ENCODE measurements at places on chromosomes 11 and 22.
A peak's percentile ranks its signal among the peaks of the same experiment; 100 is the strongest.

GRCh38 chr11:2838091-2838490, 47.5 kb downstream of the CDKN1C start:
- no peak for DNase-seq

DNA sequence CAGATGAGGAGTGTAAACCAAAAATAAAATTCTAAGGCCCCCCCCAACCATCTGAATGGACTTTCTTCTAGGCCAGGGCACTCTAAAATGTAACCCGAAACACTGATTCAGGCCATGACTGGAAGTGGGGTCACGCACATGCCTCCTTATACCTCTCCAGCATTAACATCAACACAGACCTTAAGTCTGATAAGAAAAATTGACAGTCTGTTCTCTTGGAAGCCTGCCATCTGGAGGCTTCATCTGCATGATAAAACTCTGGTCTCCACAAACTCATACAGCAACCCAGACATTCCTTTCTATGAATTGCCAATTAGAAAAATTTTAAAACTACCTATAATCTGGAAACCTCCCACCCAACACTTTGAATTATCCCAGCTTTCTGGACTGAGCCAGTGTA, 3.9 kb upstream of the SERGEF start:
- no peak for DNase-seq

DNA sequence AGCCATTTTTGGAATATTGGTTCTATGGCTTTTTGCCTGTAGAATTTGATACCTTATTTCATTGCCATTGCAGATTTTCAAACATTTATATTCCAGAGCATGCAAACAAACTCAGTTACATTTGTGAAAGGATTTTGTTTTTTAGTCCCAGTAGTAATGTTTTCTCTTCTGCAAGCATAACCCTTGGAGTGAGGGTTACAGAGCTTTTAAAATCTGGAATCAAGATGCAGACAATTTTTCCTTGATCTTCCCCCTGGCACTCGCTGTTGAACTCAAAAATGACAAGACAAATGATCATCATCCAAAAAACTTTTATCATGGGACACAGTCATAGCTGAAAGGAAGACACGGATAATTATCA, 20.8 kb downstream of the BBOX1 start:
- no peak for DNase-seq

GRCh38 chr11:13055200-13055599, 46.1 kb downstream of the RASSF10 start:
- no peak for DNase-seq

DNA sequence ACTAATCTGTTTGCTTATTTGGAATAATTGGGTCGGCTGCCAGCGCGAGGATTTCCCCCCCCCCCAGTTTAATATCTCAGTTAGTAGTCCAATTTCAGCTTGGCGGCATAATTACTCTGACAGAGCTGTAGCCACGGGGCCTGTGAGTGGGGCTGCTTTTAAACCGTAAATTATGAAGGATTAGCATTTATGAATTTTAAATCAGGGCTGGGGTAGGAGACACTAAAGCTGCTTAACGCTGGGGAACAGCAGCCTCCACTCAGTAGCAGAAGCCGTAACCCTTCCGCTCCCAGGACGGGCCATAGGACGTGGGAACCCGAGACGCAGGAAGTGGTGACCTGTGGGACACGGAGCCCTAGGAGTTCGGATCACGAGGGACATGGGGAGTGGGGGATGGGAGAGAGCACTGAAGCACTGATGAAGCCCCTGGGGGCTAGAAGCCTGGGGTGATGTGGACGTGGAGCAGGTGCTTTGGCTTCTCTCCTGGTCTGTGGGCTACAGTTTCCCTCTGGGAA, 66.2 kb upstream of the LMO1 start:
- peak; percentile 81 for DNase-seq

DNA sequence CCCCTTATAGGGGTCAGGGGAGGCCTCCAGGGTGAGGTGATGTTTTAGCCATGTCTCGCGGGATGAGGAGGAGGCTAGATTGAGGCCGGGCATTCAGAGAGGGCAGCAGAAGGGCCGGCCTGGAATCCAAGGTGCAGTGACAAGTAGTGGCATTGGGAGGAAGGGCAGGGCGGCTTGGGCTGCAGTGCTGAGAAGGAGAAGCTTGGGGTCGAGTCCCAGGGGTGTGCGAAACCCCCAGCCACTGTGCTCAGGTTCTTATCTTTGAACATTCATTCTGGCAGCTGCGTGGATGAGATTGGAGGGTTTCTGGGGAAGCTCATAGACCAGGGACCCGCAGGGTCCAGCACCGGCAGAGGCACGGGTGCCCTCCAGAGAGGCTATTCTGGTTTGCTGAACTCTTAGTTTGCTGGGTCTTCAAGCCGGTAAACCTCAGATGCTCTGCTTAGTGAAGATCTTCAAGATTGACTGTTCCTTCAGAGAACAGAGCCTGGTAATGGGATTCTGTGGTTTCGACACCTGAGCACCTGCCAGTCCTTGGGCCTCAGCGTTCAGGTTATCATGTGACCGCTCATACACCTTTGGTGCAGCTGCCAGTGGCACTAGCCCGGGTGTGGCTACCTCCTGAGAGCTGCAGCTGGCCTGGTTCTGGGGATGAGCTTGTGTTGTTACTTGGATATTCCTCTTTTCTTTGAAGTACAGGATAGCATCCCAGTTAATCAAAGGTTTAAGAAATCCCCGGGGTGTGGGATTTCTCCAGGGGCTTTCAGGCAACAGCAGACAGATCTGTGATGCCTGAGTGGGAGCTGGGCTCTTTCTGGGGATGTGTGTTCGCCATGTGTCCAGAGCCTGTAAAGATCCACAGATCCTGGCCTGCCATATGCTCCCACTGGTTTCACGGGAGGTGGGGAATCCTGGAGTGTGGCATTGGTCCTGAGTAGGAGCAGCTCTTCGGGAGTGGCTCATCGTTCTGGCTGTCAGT, 152.8 kb downstream of the TBC1D22A start:
- DNase-seq = peak; percentile 62

DNA sequence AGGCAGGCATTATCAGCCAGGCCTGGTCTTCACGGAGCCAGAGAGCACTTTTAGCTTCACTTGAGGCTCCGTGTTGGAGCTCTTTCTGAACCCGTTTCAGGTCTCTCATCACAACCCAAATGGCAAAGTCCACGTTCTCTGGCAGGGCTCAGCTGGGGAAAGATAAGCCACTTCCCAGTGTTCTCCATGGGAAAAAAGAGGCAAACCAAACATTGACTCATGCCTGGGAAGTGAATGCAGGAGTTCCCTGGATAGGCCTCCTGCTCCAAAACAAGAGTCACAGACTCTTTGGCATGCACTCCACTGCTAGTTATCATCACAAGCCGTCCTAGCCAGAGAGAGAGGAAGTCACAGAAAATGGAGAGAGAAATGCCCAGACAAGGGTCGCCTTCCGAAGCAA, 11.6 kb downstream of the OPCML start:
- DNase-seq = no peak

GRCh38 chr11:35337136-35337913, 82.0 kb downstream of the SLC1A2 start:
- DNase-seq = no peak

GRCh38 chr11:64747961-64748665, 4.2 kb upstream of the RASGRP2 start:
- no peak for DNase-seq

GRCh38 chr22:36562261-36562835, 33.4 kb upstream of the EIF3D start:
- DNase-seq = no peak

DNA sequence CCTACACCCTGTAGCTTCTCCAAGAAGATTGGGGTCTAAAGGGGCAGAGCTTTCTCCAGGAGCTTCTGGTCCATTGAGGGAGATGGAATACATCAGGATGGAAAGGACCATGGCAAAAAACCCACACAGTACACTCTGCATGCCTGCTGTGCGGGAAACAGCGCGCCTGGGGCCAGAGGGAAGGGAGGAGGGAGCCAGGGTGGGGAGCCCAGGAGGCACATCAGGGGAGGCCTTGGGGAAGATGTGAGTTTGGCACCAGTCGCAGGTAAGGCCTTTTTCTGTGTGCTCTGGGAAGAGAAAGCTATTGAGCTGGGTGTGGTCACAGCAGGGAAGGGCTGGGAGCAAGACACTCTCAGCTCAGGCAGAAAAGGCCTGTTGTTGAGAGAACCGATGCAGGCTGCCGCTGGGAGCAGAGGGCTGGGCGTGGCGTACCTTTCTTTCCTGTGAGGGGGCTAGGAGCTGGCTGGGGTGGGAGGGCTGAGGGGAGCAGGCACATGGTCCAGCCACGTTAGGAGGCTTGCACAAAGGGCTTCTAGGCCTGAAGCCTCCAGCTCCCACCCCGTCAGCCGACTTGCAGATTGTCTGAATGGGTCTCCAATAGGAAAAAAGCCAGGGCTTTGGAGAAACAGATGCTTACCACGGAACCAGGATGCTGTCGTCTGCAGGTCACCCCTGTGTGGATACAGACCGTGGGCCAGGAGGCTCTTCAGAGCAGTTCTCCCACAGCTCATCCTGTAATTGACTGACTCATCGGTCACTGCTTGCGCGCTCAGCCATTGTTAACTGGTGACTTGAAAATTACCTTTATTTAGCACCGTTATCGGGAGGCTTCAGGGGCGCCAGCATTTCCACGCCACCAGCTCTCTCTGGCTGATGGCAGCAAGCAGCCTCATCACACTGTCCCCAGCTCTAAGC, 237.3 kb downstream of the ST3GAL4 start:
- no peak for DNase-seq

DNA sequence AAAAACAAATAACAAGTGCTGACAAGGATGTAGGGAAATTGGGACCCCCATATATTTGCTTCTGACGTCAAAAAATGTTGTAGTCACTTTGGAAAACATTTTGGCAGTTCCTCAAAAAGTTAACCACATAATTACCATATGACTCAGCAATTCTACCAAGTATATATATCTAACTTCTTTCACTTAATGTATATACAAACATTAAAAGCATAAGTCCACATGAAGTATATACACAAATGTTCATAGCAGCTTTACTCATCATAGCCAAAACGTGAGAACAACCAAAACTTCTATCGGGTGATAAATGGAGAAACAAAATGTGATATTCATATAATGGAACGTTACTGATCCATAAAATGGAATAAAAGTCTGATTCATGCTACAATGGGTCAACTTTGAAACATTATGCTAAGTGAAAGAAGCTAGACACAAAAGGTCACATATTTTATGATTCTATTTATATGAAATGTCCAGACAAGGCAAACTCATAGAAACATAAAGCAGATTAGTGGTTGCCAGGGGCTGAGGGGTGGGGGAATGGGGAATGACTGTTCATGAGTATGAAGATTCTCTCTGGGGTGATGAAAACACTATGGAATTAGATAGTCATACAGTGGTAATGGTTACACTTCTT, 48.7 kb upstream of the TEAD1 start:
- DNase-seq = no peak

DNA sequence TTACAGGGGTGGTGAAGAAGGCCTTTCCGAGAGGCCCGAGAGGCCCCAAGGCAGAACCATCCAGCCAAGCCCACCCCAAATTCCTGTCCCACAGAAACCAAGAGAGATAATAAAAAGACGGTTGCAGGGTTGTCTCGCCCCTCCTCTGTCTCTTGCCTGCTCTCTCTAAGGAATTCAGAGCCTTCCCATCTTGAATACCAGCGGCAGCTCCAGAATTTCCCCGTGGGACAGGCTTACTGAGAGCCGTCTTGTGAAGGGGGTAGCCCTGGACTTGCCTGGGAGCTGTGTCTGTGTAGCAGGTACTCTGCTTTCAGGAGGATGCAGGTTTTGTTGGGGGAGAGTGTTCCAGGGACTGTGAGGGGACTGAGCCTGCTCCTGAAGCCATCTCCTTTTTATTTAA, 9.6 kb upstream of the EIF3D start:
- no peak for DNase-seq

GRCh38 chr11:131203040-131203439, 167.4 kb upstream of the NTM start:
- no peak for DNase-seq

- no peak for DNase-seq
These were observed 200.5 kb upstream of the CHORDC1 start for GRCh38 chr11:90423378-90423777.

DNA sequence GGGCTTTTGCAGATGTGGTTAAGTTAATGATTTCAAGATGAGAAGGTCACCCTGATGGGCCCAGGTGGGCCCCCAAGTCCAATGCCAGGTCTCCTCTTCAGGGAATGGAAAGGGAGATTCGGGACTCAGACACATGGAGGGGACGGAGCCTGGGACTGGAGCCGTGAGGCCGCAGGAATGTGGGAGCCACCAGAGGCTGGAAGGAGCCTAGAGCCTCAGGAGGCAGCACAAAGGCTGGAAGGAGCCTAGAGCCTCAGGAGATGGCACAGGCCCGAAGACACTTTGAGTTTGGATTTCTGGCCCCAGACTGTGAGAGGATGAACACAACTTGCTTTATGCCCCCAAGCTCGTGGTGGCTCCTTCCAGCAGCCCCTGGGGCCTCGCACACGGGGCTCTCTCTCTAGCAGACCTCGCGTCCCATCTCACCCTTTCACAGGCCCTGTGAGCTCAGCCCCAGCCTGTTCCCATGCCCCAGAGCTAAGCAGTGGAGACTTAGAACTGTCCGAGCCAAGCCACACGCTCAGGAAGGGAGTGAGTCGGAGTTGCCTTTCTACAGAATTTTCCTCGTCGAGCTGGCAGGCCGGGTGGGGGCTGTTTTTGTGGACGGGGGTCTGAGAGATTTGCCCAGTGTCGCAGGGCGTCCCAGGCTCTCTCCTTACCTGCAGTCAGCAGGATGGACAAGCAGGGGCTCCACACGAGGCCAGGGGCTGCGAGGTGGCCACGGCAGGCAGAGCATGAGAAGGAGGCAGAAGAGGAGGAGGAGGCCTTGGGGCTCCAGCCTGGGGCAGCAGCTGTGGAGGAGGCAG, 937.6 kb downstream of the BRD1 start:
- DNase-seq = no peak

GRCh38 chr11:15912825-15913224, 443.5 kb downstream of the SOX6 start:
- DNase-seq = no peak

GRCh38 chr11:19725379-19726079, 12.9 kb downstream of the NAV2 start:
- DNase-seq = no peak

GRCh38 chr22:17974087-17974486, 50.3 kb downstream of the MICAL3 start:
- no peak for DNase-seq

- no peak for DNase-seq
These were observed 48.1 kb downstream of the SMIM38 start for GRCh38 chr11:69203901-69204245.

- no peak for DNase-seq
These were observed 20.8 kb upstream of the DLAT start for GRCh38 chr11:112004389-112004788.
